ENCODE measurements at places on chromosomes 3 and 15. TPM values are rescaled to one million over a fixed set of nuclear protein-coding genes. Genes with fewer than 3 reads are reported as not detected.

Gene UBAP1L
- total RNA-seq = 7.5 TPM

Gene ERC2
- 2.0 TPM for total RNA-seq

Gene CILP
- total RNA-seq = 119 TPM

DNA sequence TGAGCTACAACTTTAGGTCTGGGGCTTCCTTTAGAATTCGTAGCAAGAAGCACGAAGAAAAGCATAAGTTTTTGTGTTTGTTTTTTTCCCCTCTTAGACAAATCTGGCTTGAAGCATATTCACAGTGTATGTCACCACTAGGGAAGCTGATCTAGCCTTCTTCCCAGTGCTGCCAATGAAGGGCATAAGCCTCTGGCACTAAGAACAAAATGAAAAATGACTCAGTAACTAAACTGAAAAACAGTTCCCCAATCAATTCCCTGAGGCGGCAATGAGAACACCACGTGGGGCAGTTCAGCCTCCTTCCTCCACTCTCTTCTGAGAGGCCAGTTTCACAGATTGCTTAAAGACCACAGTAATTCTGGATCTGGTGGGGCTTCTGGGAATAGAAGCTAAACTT, 338.1 kb downstream of the GAP43 start:
- DNase-seq = no peak

DNA sequence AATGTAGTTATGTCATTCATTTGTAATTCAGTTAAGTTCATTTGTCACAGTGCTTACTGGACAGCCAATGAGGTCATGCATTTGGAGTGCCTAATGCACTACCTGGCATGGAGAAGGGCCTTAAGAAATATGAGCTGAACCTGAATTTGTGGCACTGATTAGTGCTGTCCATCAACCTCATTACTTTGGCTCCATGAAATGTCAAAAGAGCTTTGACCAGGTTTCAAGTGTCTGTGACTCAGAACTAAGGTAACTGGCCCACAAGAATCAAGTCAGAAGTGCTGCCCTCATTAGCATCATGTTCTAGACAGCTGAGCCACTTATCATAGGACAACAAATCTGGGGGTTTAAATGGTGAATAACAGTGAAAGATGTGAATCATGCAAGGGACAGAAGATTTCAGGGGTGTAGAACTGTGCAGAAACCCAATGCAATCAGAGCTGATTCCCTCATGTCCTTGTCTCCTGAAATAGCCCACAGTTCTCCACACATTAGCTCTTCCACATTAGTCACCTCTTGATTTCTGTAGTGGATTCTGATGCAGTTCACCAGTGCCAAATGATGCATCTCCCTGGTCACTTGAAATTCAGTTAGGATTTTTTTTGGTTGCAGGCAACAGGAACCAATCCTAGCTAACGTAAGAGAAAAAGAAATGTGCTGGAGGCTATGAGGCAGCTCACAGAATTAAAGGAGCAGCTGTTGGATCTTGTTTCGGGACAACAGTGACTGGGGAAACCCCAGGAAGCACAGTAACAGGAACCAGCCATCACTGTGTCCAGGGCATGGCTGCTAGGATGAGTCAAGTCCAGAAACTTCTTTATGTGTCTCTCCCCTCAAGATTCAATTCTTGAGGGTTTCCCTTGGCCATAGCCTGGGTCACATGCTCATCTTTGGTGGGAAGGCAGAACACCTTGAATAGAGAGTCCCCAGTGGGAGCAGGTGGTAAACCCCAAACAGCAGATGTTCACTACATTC, 38.7 kb downstream of the CHST2 start:
- no peak for DNase-seq

DNA sequence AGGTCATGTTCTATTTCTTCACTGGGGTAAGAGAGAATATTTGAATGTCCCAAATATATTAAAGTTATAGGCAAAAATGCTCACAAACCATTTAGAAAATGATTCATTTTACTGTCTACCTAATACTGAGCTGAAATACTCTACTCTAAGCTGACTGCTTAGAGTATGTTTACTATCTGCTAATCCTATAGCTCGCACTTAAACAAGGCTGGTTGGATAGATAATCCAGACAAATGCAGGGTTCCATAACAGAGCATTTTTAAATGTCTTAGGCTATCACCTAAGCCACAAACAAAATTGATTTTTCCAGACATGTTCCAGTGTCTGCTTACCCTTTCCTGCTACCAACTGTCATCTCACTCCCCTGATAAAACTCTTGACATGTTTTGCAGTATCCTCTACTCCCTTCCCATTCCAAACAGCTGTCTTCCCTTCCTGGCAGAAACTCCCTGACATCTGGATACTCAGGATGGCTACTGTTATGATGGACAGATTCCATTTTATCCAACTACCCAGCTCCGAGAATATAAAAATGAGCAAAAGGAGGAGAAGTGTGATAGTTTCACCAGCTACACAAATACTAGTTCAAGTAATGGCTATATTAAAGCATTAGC, 1034.7 kb downstream of the FHIT start:
- no peak for DNase-seq

GRCh38 chr15:35756623-35757022, 210.7 kb upstream of the DPH6 start:
- no peak for DNase-seq

- DNase-seq = no peak
Observed at GRCh38 chr3:81303321-81303720, 458.1 kb downstream of the GBE1 start.

DNA sequence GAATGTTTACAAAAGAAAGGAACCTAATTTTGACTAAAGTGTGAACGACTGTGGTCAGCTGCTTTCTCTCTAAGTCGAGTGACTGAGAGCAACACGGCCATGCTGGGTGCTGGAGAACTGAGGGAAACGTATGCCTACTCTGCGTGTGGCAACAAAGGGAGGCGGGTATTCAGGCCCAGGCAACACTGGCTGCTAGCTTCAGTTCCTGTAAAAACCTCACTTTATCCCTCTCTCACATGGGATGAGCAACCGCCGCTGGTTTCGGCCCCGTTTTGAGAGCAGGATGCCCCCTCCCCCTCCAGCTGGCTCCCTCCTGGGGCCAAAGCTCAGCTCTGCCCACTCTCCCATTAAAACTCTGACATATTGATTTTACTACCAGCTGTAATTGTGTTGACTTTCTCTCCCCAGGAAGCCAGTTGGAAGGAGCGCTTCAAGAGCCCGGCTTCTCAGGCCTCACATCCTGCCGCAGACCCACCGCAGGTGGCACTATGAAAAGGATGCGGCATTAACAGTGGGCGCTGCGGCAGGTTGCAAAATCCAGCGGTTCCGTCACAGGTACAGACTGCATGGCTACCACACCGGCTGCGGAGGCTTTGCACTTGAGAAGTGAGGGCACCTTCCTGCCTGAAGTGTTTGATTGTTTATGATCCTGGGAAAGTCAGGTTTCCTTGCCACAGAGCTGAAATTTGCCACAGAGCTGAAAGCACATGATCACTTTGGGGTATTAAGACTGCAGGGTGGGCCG, 12.7 kb downstream of the PLXND1 start:
- DNase-seq = no peak
